Activated T-cell treated with anti-CD3 and anti-CD28 coated beads, Interleukin-2, amount 50 U/mL, for 24 hours (primary cell): ENCODE measurements at places on chromosomes 2 and 18.

DNA sequence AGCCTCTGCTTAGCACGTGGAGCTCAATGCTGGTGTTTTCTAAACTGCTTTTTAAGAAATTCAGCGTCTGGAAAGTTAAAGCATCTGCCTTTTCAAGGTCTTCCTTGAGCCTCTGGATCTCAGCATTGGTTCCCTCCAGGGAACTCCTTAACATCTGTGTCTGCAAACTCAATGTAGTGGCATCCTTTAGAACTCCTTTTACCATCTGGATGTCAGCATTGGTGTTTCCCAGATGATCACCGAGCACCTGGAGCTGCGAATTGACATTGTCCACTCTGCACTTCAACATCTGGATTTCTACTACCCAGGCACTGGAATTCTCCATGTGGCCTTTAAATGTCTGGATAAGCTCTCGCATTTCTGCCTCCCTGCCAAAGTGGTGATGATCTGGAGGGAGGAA lies 3.7 kb downstream of the CLEC4F start:
- no peak overlapping the region for H3K4me3 ChIP-seq
- H3K4me1 ChIP-seq = peaks cover 14% of the 10 kb centered on the region
- no peak for DNase-seq
- H3K36me3 ChIP-seq = no peaks in the 10 kb centered on the region
- peaks cover 19% of the 10 kb centered on the region for H3K27me3 ChIP-seq
- no peak overlapping the region for H3K27ac ChIP-seq

DNA sequence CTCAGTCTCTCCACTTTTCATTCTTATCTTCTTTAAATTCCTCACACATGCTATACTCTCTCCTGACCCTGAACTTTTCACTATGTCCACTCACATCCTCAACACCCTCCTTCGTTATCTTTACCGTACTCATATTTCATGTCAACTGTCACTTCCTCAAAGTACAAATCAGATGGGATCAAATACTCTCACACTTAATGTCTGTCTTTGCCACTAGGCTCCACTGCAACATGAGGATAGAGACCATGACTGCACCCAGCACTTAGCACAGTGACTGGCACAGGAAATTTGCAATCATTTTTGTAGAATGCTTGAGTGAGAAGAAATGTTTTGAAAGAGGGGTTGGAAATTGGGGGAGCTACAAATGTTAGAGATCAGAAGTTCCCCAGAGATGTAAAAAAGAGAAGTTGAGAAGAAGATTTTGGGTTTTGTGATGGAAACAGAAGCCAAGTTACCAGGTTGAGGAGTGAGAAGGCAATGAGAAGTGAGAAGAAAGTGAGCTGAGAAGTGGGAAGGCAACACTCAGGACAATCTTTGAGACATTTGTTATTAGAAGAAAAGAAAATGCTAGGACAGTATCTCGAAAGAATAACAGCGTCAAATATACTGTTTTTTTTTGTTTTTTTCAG lies 87.0 kb downstream of the CCDC141 start:
- H3K4me1 ChIP-seq = no peaks in the 10 kb centered on the region
- DNase-seq = no peak
- H3K4me3 ChIP-seq = no peak overlapping the region

GRCh38 chr18:6106091-6106685 lies 210.9 kb upstream of the TMEM200C start:
- no peak overlapping the region for H3K4me3 ChIP-seq
- H3K27ac ChIP-seq = no peak overlapping the region
- H3K36me3 ChIP-seq = no peaks in the 10 kb centered on the region
- no peaks in the 10 kb centered on the region for H3K27me3 ChIP-seq
- no peak for DNase-seq
- H3K4me1 ChIP-seq = no peaks in the 10 kb centered on the region

- H3K27me3 ChIP-seq = no peaks in the 10 kb centered on the region
- peak overlapping the region; percentile 97 for H3K27ac ChIP-seq
- H3K4me1 ChIP-seq = peaks cover 53% of the 10 kb centered on the region
- peak; percentile 29 for DNase-seq
- H3K36me3 ChIP-seq = peaks cover 7% of the 10 kb centered on the region
These were observed 188.6 kb downstream of the ARL4C start for GRCh38 chr2:234308073-234308812.

GRCh38 chr2:99325384-99325783 lies 10.7 kb downstream of the TXNDC9 start:
- peaks cover 9% of the 10 kb centered on the region for H3K4me1 ChIP-seq
- no peak for DNase-seq
- no peak overlapping the region for H3K4me3 ChIP-seq
- H3K36me3 ChIP-seq = peaks cover 87% of the 10 kb centered on the region

GRCh38 chr2:101040761-101041160 lies 38.7 kb downstream of the RPL31 start:
- H3K4me3 ChIP-seq = no peak overlapping the region
- no peaks in the 10 kb centered on the region for H3K4me1 ChIP-seq
- peaks cover 2% of the 10 kb centered on the region for H3K27me3 ChIP-seq
- H3K36me3 ChIP-seq = no peaks in the 10 kb centered on the region
- DNase-seq = no peak

DNA sequence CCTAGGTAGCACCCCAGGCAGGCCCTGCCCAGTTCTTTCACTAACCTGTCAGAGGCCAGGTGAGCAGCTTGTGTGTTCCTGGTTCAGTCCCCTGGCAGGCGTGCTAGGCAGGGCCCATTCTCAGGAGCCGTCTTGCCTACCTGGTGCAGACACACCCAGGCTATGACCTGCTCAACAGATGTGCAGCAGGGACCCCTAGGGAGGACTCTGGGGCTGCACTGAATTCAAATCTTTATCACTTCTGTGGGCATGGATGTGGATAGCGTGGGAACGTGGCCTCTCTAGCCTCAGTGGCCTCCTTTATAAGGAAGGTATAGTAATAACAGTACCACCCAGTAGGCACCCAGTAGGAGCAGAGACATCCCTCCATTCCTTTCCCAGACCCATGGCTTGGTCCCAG lies 48.4 kb downstream of the PLEKHB2 start:
- H3K27me3 ChIP-seq = no peaks in the 10 kb centered on the region
- peaks cover 36% of the 10 kb centered on the region for H3K4me1 ChIP-seq
- H3K4me3 ChIP-seq = no peak overlapping the region

DNA sequence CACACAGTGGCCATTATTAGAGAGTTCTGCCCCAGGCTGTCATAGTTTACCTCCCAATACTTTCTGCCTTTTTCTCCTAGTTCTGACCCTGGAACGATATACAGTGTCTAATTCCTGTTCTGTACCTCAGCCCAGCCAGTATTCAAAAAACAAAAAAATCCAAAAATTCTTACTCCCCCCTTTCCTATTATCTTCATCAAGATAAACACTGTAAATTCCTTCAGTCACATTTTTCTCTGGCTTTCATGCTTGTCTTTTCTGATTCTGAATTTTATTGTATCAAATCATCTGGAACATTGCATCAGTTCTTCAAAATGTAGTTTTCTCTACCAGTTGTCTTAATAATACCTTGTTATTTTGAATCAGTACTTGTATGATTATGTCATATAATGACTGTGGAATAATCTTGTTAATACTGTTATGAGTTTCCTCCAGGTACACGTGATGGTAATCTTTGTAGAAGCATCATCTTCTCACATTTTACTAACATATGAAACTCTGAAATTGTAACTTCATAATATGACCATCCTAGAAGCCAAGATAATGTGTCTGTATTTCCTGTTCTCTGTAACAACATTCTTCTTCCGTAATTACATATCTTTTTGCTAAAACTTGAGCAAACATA lies 79.0 kb upstream of the NOSTRIN start:
- peaks cover 47% of the 10 kb centered on the region for H3K36me3 ChIP-seq
- no peak for DNase-seq
- no peak overlapping the region for H3K27ac ChIP-seq
- H3K27me3 ChIP-seq = no peaks in the 10 kb centered on the region
- no peak overlapping the region for H3K4me3 ChIP-seq
- H3K4me1 ChIP-seq = peaks cover 20% of the 10 kb centered on the region

GRCh38 chr18:56286775-56287325 lies 351.5 kb downstream of the TXNL1 start:
- H3K4me1 ChIP-seq = no peaks in the 10 kb centered on the region
- H3K4me3 ChIP-seq = no peak overlapping the region
- no peak for DNase-seq
- no peaks in the 10 kb centered on the region for H3K27me3 ChIP-seq
- H3K36me3 ChIP-seq = no peaks in the 10 kb centered on the region
- no peak overlapping the region for H3K27ac ChIP-seq

DNA sequence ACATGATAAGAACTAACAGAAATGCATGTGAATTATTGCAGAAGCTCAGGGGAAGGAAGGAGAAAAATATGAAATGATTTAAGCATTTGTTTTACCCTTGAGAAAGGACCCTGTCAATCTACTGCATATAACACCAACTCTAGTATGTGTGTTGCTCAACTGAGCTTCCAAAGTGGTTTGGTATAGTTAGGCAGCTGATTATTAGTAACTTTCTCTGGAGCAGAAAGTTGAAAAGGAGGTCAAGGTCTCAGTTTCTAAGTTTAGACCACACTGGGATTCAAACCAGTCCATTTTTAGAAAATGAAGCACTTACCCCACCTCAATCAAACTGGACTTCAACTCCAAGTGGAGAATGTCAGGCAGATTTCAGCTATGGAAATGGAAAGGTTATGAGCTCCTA lies 123.3 kb upstream of the CDC42EP3 start:
- H3K36me3 ChIP-seq = no peaks in the 10 kb centered on the region
- no peak overlapping the region for H3K4me3 ChIP-seq
- no peak for DNase-seq
- H3K27ac ChIP-seq = no peak overlapping the region
- H3K4me1 ChIP-seq = peaks cover 18% of the 10 kb centered on the region

GRCh38 chr2:161710131-161710915 lies 86.1 kb downstream of the SLC4A10 start:
- peaks cover 12% of the 10 kb centered on the region for H3K4me1 ChIP-seq
- no peak for DNase-seq
- H3K36me3 ChIP-seq = no peaks in the 10 kb centered on the region

DNA sequence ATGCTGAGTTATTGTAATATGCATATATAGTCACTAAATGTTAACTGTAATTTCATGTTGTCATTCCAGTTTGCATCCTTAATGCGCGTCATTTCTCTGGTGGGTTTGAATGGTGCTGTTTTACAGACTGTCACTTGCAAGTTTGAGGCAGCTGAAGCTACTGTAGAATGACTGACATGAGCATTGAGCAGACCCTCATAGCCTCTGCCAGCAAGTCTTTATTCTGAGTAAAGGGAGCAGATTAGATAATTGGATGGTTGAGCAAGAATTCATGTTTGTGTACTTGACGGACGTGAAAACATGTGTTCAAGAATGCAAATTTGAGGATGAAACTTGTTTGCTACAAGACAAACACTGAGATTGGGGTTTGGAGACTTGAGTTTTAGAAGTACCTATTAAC lies 854.8 kb upstream of the KLHL29 start:
- no peak for DNase-seq
- H3K36me3 ChIP-seq = no peaks in the 10 kb centered on the region
- H3K27ac ChIP-seq = no peak overlapping the region
- H3K4me3 ChIP-seq = no peak overlapping the region

DNA sequence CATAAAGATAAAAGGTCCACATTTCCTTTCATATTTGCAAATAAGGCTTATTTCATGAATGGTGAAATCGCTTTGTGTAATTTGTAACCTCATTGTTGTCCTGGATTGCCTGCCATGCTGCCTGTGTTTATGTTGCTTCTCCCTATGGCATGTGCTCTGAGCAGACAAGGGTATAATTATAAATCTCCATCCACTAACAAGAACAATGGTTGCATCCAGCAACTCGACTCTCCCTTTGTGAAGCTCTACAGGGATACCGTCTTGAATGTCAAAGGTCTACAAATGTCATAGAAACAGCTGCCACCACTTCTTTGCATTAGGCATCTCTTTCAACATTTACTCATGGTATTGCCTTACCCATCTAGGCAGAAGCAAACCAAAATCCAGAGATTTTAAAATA lies 209.6 kb downstream of the SLC8A1 start:
- no peak for DNase-seq
- H3K27ac ChIP-seq = no peak overlapping the region
- H3K4me1 ChIP-seq = no peaks in the 10 kb centered on the region
- H3K27me3 ChIP-seq = no peaks in the 10 kb centered on the region
- no peak overlapping the region for H3K4me3 ChIP-seq
- no peaks in the 10 kb centered on the region for H3K36me3 ChIP-seq

DNA sequence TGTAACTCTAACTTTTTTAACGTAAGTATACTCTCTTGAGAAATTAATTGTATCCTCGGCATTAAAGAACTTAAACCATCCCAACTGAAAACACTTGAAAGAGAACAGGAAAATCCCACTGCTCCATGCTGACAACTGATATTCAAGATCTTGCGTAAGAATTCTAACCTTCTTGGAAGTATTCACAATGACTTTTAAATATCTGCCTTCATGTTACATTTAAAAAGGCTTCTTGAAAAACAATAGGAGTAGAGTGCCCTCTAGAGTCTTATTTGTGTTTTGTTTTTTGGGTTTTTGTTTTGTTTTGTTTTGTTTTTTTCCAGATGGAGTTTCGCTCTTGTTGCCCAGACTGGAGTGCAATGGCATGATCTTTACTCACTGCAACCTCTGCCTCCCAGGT lies 65.4 kb upstream of the DNAJC10 start:
- peaks cover 6% of the 10 kb centered on the region for H3K27me3 ChIP-seq
- no peak overlapping the region for H3K27ac ChIP-seq
- H3K36me3 ChIP-seq = no peaks in the 10 kb centered on the region

DNA sequence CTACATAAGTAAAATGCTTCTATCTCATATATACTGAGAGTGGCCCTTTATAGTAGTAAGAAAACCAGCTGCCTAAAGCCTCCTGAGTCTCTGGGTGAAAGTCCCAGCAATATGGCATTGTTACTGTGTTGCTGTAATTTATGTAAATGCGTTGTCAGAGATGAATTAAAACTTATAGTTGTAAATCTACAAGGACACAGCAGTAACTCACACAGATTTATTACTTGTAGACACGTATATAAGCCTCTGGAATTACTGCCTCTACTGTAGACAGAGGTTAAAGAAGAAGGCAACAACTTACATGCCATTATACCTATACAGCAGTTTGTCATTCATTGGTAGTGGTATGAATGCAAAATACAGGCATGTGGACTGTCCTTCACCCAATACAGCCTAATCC lies 169.1 kb upstream of the BOD1L2 start:
- DNase-seq = no peak
- H3K27ac ChIP-seq = no peak overlapping the region
- H3K4me1 ChIP-seq = no peaks in the 10 kb centered on the region
- H3K36me3 ChIP-seq = peaks cover 17% of the 10 kb centered on the region
- H3K27me3 ChIP-seq = no peaks in the 10 kb centered on the region
- H3K4me3 ChIP-seq = no peak overlapping the region
